ENCODE measurements at places on chromosomes 2 and 18.

GRCh38 chr2:85949280-85949679 lies 60.5 kb upstream of the ST3GAL5 start:
- no peak for DNase-seq

GRCh38 chr2:38442643-38443541 lies 65.8 kb upstream of the ATL2 start:
- no peak for DNase-seq

GRCh38 chr2:12207491-12207890 lies 461.1 kb downstream of the LPIN1 start:
- DNase-seq: no peak

GRCh38 chr18:44320619-44321460 lies 359.8 kb upstream of the SETBP1 start:
- DNase-seq: no peak

- no peak for DNase-seq
Observed at GRCh38 chr2:239882781-239883180, 142.4 kb downstream of the NDUFA10 start.

Measured in CD4-positive, alpha-beta T cell treated with Interleukin-10 for 1 hour (primary cell).